ENCODE measurements at places on chromosomes 13 and 19.

GRCh38 chr13:44400736-44401135 lies 27.1 kb downstream of the SERP2 start:
- no peak for DNase-seq

DNA sequence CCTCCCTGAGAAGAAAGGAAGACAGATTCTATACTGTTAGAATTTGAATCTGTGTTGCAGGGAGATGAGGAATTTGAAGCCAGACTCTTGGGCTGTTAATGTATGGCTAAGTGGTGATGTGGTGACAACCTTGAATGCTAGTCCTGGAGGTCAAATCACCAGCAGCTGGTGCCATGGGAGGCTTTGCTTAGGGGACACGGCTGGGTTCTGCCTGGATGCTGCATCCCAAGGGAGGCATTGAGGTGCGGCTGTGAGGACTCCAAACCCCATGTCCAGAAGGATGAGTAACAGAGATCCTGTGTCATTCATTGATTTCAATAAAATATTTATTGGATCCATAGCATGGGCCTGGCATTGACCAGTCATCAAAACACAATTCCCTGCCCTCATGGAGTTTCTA lies 42.3 kb downstream of the RFX2 start:
- DNase-seq = no peak

DNA sequence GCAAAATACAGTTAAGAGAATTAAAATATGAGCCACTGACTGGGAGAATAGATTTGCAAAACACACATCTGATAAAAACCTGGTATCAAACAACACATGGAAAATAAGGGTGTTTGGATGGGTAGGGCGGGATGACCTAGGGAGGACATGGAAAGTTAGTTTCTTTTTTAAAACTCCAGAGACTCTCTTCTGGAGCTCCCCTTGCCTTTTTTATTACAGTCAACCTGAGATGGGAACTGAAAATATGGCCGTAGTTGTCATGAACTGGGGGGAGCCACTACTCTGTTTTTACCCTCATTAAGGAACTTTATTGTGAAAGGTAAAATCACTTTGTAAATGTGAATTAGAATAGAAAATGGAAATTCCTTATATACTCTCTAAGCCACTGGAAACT lies 113.0 kb downstream of the ATP11A start:
- DNase-seq = no peak

GRCh38 chr13:44180876-44181536 lies 192.6 kb upstream of the SERP2 start:
- no peak for DNase-seq

DNA sequence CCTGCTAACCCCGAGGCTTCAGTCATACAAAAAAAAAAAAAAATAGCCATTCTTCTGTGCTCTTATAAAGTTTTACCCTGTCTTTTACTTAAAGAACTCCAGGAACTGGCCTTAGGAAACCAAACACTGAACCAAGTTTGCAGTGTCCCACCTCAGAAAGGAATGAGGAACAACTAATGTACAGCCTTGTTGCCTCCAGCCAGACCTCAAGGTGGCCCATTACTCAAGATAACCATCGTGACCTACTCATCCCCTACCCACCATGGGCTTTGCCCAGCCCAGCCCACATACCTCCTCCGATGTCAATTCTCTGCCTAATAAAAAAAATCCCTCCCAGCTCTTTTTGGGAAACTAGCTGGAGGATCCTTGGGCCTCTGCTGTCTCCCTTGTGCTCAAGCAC lies 133.2 kb downstream of the STARD13 start:
- DNase-seq = no peak
